ENCODE measurements at places on chromosomes 4 and X.

- no peak for DNase-seq
Observed at GRCh38 chr4:182716192-182716591, 201.0 kb downstream of the DCTD start.

- no peak for DNase-seq
Observed at GRCh38 chr4:159195361-159195769, 92.5 kb downstream of the RAPGEF2 start.

DNA sequence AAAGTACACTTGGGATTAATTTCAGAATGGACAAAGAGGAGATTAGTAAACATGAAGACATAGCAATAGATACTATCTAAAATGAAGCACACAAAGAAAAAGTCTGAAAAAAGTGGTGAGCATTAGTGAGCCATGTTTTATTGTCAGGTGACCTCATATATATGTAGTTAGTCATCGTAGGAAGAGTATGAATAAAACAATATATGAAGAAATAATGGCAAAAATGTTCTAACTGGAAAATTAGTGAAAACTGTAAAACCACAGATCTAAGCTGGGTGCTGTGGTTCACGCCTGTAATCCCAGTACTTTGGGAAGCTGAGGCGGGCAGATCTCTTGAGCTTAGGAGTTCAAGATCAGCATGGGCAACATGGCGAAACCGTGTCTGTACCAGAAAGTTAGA, 67.9 kb downstream of the RBPJ start:
- no peak for DNase-seq

DNA sequence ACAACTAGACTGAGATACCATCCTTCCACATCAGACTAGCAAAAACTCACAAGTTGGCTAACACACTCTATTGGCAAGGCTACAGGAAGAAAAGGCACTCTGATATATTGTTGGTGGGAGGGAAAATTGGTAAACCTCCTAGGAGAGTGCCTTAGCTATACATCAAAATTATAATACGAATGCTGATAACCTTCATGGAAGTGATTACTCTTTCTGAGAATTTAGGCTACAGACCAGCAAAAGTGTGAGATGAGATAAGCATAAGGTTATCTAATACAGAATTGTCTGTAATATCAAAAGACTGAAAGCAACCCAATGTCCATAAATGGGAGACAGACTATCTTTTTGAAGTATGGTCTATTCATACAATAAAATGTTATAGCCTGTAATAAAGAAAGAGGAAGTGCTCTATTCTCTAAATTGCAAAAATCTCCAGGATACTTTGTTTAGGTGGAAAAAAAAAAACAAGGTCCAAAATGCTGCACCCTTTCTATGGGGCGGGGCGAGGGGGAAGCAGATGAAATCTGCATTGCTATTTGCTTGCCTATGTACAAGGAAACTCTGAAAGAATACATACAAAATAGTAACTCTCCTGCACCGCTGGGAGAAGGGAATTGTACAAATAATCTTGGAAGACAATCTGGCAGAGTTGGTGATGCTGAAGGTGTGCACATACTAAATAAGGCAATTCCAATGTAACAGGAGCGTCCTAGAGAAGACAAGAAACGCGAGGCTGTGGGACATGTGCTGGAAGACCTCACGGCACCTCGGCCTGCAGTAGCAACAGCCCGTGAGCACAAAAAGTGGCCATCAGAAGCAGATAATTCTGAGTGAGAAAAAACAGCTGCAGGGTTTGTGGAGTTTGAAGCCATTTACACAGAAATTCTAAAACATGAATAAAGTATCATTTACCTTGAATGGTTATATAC, 109.7 kb downstream of the AFAP1 start:
- no peak for DNase-seq

DNA sequence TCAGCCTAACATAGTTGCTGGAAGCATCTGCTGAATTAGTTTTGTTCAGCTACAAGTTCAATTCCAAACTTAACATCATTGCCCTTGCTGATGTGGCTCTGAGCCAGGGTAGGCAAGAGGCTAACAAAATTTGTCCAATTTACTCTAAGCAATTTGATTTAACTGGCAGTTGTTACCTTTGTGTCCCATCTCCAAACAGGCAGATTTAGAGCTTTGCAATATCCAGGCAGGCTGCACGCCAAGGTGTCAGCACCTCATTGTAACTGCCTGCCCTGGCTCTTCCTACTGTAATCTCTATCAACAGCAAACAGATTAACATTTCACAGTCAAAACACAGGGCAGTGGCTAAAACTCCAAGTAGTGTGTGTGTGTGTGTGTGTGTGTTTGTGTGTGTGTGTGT, 2070.6 kb downstream of the PCDH7 start:
- DNase-seq: no peak

DNA sequence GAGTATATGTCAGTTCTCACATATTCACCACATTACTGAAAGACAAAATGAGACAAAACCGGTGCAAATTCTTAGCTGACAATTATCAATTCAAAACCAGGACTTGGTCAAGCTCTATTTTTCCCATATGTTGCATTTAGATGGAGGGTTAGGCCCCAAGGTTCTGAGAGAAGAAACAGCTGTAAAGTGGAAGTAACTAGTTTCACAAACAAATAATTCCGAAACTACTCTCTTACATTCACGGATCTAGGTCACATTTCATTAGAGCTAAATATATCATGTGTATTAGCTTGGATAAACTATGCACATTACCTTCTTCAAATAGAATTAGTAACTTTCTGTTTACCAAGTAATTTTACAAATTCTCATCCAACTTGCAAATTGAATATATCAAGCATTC, 3.7 kb upstream of the GABRA2 start:
- no peak for DNase-seq

DNA sequence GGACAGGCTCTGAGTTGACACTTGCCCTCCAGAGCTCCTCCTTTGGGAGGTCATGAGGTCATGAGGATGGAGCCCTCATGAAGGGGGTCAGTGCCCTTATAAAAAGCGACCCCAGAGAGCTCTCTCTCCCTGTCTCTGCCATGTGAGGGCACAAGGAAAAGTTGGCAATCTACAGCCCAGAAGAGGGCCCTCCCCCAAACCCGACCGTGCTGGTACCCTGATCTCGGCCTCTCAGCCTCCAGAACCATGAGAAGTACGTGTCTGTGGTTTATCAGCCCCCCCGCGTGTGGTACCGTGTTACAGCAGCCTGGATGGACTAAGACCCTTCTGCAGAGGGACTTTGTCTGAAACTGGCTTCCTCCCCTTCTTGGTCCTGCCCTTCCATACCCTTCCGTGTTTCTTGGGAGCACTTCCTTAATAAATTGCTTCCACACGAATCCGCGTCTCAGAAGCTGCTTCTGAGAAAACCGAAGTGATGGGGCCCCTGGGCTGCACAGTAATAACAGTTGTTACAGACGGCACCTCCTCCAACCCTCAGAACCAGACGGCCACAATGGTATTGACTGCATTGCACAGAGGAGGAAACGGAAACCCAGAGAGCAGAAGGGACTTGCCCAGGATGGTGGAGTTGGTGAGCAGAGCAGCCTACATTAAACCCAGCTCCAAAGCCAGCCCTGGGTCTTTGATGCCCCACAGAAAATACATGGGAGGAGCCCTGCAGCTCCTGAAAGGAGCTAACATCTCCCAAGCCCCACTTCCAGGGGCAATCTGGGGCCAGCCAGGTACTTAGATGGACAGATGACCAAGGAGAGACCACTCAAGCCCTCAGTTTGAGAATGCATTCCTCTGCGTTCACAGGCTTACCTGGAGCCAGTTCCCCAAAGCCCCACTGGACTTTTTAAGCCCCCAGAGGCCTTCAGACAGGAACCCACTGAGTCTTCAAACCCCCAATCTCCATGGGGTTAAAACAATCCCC, 242.7 kb downstream of the BCOR start:
- no peak for DNase-seq

- DNase-seq: no peak
Observed at GRCh38 chr4:112402098-112402497, 104.9 kb downstream of the ALPK1 start.

GRCh38 chrX:121064579-121064978, 17.2 kb downstream of the GLUD2 start:
- DNase-seq: no peak

DNA sequence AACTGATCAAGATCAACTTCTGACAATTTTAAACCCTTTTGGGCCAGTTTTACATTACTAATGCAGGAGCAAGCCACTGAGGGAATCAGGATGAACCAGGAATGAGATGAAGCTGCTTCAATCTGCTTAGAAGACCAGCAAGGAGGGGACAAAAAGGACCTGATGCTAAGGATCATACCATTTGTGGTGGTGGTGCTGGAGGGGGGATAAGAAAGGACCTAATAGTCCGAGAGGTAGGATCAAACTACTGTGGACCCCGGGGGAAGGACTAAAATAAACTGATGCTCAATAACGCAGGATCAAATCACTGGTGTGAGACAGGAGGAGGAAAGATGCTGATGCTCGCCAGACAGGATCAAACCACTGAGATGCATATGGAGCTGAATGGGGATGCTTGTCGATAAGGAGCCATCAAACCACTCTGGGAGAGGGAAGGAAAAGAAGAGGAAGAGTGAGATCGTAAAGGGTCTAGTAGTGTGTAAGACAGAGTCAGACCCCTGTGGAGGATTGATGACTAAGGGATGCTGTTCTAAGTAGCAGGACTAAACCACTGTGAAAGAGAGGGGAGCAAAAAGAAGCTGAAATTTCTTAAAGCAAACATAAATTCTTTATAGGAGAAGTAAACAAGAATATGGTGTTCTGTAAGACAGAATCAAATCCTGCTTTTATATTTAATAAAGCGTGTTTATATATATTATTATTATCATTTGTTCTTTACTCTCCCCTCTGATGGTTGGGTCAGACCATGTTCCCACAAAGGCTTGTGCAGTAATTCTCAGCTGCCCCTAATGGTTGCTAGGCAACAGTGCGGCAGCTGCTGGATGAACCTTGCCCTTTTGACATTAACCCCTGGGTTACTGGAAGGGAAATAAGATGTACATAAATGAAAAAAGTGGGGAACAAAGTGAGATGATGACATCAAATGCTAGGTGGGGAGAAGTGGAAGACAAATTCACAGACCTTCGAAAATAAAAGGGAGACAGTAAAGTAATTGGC, 432.5 kb upstream of the FGF16 start:
- no peak for DNase-seq

DNA sequence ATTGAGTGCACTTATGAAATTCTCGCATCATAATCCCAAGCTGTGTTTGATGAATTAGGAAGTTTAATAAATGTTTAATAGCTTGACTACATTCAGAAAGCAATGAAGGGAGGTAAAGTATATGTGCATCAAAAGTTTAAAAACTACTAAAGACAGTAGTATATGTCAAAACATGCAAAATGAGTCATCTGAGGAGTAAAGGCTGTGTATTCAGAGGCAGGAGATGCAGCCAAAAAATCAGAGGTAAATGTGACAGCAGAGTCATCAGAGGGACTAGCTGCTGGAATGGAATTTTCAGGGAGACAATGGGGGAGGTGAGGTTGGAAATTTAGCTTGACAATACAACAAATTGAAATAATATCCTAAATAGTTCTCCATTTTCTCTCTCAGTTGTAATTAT, 127.0 kb upstream of the FUNDC1 start:
- DNase-seq: no peak

DNA sequence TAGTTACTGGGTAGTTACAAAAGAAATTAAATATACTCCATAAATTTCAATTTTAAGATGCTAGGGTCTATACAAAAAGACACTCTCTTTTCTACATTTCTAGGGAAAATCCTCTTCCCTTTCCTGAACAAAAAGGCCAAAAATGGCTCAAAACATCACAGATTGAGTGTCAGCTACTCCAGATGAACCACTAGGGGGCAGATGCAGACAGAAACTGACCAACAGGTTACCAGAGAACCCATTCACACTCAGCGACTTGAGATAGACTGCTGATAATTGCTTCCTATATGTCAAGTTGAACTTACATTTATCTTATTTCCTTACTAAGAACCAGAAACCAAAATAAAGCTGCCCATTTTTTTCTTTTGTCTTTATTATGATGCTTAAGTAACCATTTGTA, 83.4 kb upstream of the MID1IP1 start:
- DNase-seq: no peak

- no peak for DNase-seq
Observed at GRCh38 chr4:68288393-68288740, 42.9 kb upstream of the TMPRSS11B start.

- DNase-seq: no peak
Observed at GRCh38 chr4:120915336-120915735, 7.2 kb downstream of the PRDM5 start.

DNA sequence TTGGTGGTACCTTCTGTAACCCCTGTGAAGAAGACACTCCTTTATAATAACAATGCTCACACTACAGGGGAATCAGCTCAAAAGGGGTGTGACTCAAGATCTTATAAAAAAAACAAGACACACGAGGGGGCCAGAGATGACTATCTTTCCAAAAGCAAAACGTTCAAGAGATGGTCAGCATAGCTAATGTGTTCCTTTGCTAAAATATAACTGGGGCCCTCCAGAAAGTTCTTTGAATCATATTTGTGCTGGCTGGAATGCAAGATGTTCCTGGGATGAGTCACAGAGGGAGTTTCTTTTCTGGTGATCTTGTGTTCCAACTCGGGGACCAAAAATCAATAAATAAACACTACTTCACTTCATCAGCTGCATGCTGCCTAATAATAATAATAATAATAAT, 46.5 kb downstream of the RAI2 start:
- no peak for DNase-seq

DNA sequence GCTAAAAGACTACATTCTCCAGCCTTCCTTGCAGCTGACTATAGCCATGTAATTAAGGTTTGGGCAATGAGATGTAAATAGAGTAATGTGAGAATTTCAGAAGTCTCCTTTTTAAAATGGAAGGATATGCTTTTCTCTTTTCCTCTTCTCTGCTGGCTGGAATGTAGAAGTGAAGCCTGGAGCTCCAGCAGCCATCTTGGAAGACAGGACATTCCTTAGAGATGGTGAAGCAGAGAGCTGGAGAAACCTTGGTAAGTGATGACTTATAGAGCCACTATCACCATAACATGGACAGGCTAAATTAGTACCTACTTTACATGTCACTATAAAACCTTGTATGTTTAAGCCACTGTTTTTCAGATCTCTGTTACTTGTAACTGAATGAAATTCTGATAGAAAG, 48.0 kb downstream of the RASL11B start:
- no peak for DNase-seq

- no peak for DNase-seq
Observed at GRCh38 chr4:36280555-36280954, 861 bp upstream of the DTHD1 start.

- no peak for DNase-seq
Observed at GRCh38 chr4:1989533-1990347, 19.0 kb downstream of the NELFA start.

- no peak for DNase-seq
Observed at GRCh38 chr4:131613086-131613823, 1535.8 kb upstream of the PCDH10 start.

- DNase-seq: no peak
Observed at GRCh38 chr4:165583341-165583740, 204.5 kb downstream of the CPE start.
